ENCODE measurements at places on chromosomes 3 and 15.

GRCh38 chr3:165622356-165622755 lies 214.9 kb downstream of the BCHE start:
- no peak for DNase-seq

- DNase-seq = no peak
These were observed 165.8 kb upstream of the SLC24A5 start for GRCh38 chr15:47955021-47955420.

DNA sequence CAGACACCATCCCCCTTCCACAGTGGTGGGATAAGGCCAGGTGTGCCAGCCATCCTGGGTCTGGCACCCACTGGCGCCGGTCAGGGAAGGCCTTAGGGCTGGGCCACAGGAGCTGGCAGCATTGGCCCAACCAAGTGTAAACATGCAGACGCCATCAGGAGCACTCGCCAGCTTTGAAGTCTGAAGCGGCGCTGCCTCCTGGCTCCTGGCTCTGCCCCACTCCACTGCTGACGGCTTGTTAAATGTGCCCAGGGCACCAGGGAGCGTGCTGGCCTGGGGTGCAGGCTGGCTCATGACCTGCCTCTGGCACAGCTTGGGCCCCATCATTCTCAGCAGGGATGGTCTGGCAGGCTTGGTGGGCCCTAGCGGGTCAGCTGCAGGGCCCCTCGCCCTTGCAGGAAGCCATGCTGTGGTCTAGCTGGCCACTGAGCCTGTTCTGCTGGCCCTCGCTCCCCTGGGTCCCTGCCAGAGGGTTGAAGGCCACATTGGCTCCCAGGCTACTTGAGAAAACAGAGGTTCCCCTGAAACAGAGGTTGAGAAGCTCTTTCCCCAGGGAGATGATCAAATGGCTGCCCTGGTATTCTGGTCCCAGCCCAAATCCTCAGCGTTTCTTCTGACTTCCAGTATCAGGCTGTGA lies 116.6 kb downstream of the DNAJB8 start:
- no peak for DNase-seq

GRCh38 chr15:78540871-78541743 lies 863 bp downstream of the PSMA4 start:
- DNase-seq = peak; percentile 12

- no peak for DNase-seq
These were observed 49.2 kb downstream of the MGLL start for GRCh38 chr3:127772827-127773751.

DNA sequence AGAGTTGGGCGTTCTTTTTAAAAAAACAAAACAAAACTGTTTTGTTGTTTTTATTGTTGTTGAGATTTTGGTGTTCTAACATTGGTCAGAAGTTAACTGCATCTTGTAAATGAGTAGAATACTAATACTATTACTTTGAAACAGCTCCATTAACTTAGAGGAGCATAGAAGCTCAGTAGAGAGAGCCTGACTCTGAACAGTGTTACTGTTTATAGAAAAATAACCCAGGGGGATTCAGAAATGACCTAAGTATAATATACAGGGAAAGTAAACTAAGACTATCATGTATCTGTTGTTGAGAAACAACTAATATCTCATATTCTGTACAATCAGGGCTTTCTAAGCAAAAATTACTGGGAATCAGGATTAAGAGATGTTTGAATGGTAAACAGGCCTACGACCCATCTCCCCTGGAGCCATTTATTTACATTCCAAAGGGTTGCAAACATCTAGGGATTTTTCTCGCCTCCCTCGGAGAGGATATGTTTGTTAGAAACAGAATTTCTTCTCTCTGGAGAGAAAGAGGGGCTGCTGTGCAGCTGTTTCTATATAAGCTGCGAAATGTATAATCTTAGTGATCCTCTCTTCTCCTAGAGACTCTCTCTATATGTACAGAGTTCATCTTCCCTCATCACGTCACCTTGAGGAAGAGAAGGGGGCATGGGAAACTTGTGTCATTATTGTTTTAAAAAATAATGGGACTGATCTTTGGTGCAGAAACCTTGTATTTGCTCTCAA lies 827.5 kb upstream of the DPPA4 start:
- no peak for DNase-seq

GRCh38 chr3:189898559-189899153 lies 222.0 kb downstream of the P3H2 start:
- DNase-seq = no peak

GRCh38 chr15:76196269-76197231 lies 114.7 kb downstream of the ETFA start:
- no peak for DNase-seq

DNA sequence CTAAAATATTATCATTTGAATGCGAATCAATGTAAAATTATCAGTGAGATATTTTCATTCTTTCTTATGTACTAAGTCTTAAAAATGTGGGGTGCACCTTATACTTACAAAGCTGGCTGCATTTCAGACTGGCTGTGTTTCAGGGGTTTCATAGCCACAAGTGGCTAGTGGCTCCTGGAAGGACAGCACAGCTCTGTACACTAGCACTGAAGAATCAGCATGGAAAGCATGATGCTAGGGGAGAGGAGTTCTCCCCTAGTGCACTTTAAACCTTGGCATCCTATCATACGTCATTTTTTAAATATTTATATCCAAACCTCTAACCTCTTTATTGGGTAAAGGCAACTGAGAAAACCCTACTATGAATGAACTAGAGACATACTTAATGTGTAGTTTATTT lies 66.4 kb downstream of the ECT2 start:
- DNase-seq = no peak

DNA sequence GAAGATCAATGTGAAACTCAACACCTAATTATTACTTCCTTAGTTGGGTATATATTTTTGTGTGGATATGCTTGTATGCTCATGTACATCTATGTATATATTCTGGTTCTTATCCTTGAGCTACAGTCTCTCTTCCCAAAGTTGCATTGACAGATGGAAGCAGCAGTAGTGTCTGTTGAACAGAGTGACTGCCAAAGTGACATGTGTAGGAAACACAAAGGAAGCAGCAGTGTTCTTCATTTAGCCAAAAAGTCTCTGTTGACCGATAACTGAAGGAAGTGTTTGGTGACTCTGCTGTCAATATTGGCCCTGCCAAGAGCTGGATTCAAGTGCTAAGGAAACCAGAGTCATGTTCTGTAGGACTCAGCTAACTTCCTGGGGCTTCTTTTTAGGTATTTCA lies 123.8 kb downstream of the C3orf70 start:
- no peak for DNase-seq

DNA sequence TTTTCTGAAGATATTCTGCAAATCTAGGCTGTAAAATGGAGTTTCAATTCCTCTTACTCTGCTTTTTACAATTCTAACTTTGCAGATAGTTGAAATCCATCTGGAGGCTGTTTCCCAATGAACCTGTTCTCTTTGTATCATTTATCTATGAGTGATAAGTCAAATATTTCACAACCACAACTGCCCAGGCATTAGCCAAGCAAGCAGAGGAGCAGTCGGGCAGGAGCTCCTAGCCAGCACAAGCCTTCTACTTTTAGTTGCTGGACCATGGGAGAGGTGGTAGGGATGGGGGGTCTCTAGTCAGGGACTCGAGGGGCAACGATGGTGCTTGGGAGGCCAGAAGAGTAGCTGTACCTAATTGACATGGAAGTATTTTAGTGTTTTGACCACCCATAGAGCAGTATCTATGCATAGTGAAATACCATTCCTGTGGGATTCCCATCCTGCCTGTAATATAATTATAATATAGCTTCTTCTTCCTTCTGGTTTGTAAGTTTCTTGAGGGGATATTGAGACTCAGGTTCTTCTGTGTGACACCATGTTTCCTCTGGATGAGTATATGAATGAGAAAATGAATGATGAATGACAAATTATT lies 353.5 kb upstream of the IL12A start:
- DNase-seq = no peak

- DNase-seq = peak; percentile 40
These were observed 223.3 kb downstream of the FOXP1 start for GRCh38 chr3:71360180-71360579.

DNA sequence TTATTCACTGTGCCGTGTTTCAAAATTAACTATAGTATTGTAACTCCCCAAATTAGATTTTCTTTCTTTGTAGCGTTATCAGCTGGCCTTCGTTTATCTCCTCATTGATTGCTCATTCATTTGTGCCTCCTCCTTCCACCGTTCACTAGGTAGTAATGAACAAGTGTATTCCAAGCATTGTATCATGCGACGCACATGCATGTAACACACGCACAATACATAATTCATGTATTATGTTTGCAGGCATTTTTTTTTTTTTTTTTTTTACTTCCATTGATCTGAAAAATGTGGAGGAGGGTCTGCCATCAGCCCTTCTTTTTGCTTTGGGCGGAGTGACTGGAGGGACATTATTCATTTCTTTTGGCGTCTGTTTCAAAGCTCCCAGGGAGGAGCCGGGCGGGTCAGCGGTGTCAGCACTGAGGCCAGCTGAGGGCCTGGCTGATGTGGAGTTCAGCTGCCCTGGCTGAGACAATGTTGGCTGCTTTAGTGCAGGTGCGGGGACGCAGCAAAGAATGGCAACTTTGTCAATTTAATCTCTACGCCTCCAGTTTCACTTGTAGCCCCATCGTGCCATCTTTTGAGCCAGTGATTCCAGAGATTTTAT lies 107.0 kb downstream of the MCTP2 start:
- no peak for DNase-seq

All from activated naive CD4-positive, alpha-beta T cell treated with anti-CD3 and anti-CD28 coated beads, Interleukin-2, amount 50 U/mL, for 16 hours (primary cell).